ENCODE measurements at places on chromosomes 11 and 22. TPM values are rescaled to one million over a fixed set of nuclear protein-coding genes. Genes with fewer than 3 reads are reported as not detected.

The CYB5R2 gene
- total RNA-seq = 1.5 TPM

The SCO2 gene
- total RNA-seq = 33.8 TPM

The DRAP1 gene
- 65.6 TPM for total RNA-seq

The LUZP2 gene
- not detected for total RNA-seq

The DDI1 gene
- not detected for total RNA-seq

The RPS6KA4 gene
- 23.5 TPM for total RNA-seq

The KLHDC7B gene
- 1.7 TPM for total RNA-seq

The TTC38 gene
- total RNA-seq = 16.3 TPM

The NECTIN1 gene
- 2.0 TPM for total RNA-seq

The NLRP6 gene
- total RNA-seq = 9.7 TPM

The ZNF408 gene
- 12.1 TPM for total RNA-seq

The NPAS4 gene
- not detected for total RNA-seq

The ZNF280B gene
- 1.2 TPM for total RNA-seq

The NDUFS8 gene
- total RNA-seq = 22.1 TPM

The C11orf91 gene
- not detected for total RNA-seq

The MYO7A gene
- total RNA-seq = 1.5 TPM

The HBB gene
- total RNA-seq = 76.0 TPM

The IL18 gene
- total RNA-seq = 13.0 TPM

The OR52N4 gene
- 1.0 TPM for total RNA-seq

The SYT7 gene
- total RNA-seq = under 0.01 TPM

The SMTNL1 gene
- 0.10 TPM for total RNA-seq

The MIOX gene
- not detected for total RNA-seq

The CDC42EP1 gene
- total RNA-seq = 0.42 TPM

The PRODH gene
- not detected for total RNA-seq

The SMTN gene
- 2.8 TPM for total RNA-seq

The CCDC73 gene
- total RNA-seq = not detected

The SNX32 gene
- not detected for total RNA-seq

The ZNF214 gene
- not detected for total RNA-seq

The ELFN2 gene
- under 0.01 TPM for total RNA-seq

The RASL10A gene
- 0.21 TPM for total RNA-seq

Measured in mononuclear cell (primary cell).